ENCODE measurements at places on chromosomes 3 and 15.
A peak's percentile ranks its signal among the peaks of the same experiment; 100 is the strongest.

DNA sequence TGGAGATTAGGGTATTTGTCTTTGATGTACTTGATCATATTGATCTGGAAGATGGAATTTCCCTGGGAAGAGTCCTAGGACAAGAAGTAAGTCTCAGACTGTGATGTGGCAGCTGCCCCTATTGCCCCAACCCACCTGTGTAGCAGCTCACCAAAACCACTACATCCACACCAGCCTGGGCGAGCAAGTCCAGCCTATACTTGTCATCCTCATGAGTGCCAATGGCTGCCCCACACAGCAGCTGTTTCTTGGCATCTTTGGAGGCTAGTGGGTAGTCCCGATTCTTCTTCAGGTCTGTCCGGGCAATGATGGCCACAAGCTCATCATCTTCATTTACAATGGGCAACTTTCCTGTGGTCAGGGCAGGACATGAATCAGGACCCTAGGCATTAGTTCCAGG lies 2.7 kb downstream of the IMPDH2 start:
- no peak for DNase-seq
- no peaks in the 10 kb centered on the region for H3K27me3 ChIP-seq
- no peak overlapping the region for H3K4me3 ChIP-seq
- peaks cover 77% of the 10 kb centered on the region for H3K36me3 ChIP-seq

DNA sequence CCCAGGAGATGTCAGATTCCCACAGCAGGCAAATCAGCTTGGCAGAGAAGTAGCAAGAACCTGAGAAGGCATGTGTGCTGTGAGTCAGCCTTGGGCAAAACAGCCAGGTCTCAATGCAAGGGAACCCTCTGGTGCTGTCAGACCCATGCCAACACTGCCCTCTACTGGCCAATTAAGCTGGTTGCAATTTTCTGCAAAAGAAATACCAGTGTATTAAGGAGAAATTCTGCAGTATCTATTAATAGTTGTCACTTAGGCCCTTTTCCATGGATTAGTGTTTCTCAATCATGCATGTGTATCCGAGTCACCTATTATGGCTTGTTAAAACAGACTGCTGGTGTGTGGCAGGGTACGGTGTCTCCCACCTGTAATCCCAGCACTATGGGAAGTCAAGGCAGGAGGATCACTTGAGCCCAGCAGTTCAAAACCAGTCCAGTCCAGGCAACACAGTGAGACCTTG lies 26.2 kb downstream of the MAP4 start:
- no peaks in the 10 kb centered on the region for H3K36me3 ChIP-seq
- DNase-seq: peak; percentile 81
- H3K27ac ChIP-seq: no peak overlapping the region
- no peaks in the 10 kb centered on the region for H3K27me3 ChIP-seq

DNA sequence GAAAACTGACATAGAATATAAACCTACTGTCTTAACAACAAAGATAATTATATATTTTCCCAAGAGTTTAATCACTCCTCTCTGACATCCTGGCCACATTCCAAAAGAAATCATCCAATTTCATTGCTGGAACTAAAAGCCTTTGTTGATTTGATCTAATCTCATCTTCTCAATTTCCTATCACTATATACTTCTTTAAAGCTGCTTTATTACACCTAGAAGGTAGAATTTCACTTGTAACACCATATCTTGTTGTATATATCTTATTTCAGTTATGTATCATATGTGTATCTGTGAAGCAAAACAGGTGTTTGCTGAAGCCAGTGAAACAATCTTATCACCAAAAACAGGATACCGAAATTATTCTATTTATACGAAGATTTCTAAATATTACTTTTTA lies 740.2 kb downstream of the ROBO1 start:
- no peak overlapping the region for H3K4me3 ChIP-seq
- DNase-seq: no peak
- H3K36me3 ChIP-seq: no peaks in the 10 kb centered on the region

GRCh38 chr3:141405025-141405424 lies 36.7 kb downstream of the ZBTB38 start:
- no peak overlapping the region for H3K27ac ChIP-seq
- H3K4me3 ChIP-seq: no peak overlapping the region

DNA sequence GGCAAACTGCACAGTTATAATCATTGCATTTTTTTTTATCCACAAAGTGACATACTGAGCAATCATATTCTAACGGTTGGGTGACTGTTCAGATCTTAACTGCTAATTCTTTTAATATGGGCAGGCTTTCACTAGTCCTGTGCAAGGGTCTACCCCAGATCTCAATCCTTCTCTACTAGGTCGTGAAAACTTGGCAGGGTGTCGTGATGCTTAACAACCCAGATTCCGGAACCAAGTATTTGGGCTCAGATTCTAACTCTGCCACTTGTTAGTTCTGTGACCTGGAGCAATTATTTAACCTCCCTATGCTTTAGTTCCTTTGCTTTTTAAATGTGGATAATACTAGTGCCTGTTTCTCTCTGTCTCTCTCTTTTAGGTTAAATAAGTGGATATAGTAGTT lies 16.4 kb upstream of the ALDH1A2 start:
- DNase-seq: no peak
- H3K27ac ChIP-seq: no peak overlapping the region
- no peaks in the 10 kb centered on the region for H3K4me1 ChIP-seq
- H3K36me3 ChIP-seq: no peaks in the 10 kb centered on the region
- no peak overlapping the region for H3K4me3 ChIP-seq

- no peak overlapping the region for H3K4me3 ChIP-seq
- no peaks in the 10 kb centered on the region for H3K4me1 ChIP-seq
- DNase-seq: no peak
- H3K27me3 ChIP-seq: no peaks in the 10 kb centered on the region
- H3K27ac ChIP-seq: no peak overlapping the region
- no peaks in the 10 kb centered on the region for H3K36me3 ChIP-seq
Measured at GRCh38 chr3:124916837-124917409, 17.6 kb downstream of the MUC13 start.

- no peaks in the 10 kb centered on the region for H3K27me3 ChIP-seq
- no peaks in the 10 kb centered on the region for H3K36me3 ChIP-seq
- no peak overlapping the region for H3K4me3 ChIP-seq
- H3K27ac ChIP-seq: no peak overlapping the region
Measured at GRCh38 chr3:101244212-101244575, 76.2 kb downstream of the IMPG2 start.

DNA sequence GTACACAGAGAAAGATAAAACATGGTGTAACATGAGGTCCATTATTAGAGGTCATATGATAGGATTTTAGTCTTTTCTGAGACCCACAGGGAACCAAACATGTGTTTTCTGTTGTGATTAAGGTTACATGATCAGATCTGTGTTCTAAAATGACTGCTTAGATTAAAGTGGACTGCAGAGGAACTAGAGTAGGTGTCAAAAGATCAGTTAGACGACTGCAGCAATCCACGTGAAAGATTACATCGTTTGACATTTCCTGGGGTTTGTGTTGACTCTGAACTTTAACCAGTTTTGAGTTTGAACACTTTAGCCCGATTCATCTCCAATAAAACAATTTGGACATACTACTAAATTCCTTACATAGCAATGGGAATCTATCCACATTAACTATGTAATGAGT lies 5.1 kb downstream of the MIX23 start:
- H3K36me3 ChIP-seq: no peaks in the 10 kb centered on the region
- no peaks in the 10 kb centered on the region for H3K4me1 ChIP-seq
- H3K4me3 ChIP-seq: no peak overlapping the region
- H3K27me3 ChIP-seq: no peaks in the 10 kb centered on the region

DNA sequence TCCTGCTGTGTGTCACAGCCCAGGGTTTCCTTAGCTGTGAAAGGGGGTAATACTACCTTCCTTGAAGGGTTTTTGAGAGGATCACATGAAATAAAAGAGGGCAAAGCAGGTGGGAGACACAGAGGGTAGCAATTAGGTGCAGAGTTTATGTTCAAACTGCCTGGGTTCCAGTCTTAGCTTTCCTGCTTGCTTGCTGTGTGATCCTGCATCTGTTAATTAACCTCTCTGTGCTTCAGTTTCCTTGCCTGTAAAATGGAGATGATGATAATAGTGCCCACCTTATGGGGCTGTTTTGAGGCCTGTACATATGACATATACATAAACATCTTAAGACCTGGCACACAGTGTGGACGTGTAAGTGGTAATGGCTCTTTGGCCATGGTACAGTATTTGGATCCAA lies 35.0 kb downstream of the SPSB4 start:
- peaks cover 5% of the 10 kb centered on the region for H3K4me1 ChIP-seq
- no peaks in the 10 kb centered on the region for H3K36me3 ChIP-seq
- no peaks in the 10 kb centered on the region for H3K27me3 ChIP-seq
- DNase-seq: no peak
- no peak overlapping the region for H3K4me3 ChIP-seq

- no peaks in the 10 kb centered on the region for H3K27me3 ChIP-seq
- DNase-seq: no peak
- no peaks in the 10 kb centered on the region for H3K4me1 ChIP-seq
- H3K4me3 ChIP-seq: no peak overlapping the region
- H3K27ac ChIP-seq: no peak overlapping the region
- no peaks in the 10 kb centered on the region for H3K36me3 ChIP-seq
Measured at GRCh38 chr3:148528024-148528423, 169.7 kb upstream of the AGTR1 start.

DNA sequence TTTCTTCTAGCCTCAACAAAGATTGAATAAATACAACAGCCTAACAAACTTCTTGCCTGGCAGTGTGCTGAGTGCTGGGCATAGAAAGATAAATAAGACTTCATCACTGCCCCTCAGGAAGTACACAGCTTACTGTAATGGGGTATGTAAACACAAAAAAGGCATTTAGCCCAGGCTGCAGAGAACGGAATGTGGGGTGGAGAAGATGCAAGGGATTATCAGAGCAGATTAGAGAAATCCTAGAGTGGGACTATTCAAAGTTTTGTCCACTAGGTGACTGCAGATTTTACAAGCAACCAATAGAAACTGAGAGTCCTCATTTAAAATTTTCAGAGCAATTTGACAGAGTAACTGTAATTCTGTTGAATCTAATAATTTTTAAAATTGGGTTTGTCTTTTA lies 35.4 kb upstream of the TSC22D2 start:
- no peak overlapping the region for H3K27ac ChIP-seq
- no peak overlapping the region for H3K4me3 ChIP-seq
- H3K4me1 ChIP-seq: no peaks in the 10 kb centered on the region
- no peaks in the 10 kb centered on the region for H3K27me3 ChIP-seq
- no peak for DNase-seq

GRCh38 chr15:101267320-101268104 lies 9.8 kb downstream of the SELENOS start:
- H3K27me3 ChIP-seq: no peaks in the 10 kb centered on the region
- no peak for DNase-seq
- H3K36me3 ChIP-seq: peaks cover 28% of the 10 kb centered on the region
- H3K4me3 ChIP-seq: no peak overlapping the region
- H3K27ac ChIP-seq: no peak overlapping the region
- no peaks in the 10 kb centered on the region for H3K4me1 ChIP-seq

GRCh38 chr15:35936284-35936683 lies 390.3 kb upstream of the DPH6 start:
- H3K36me3 ChIP-seq: no peaks in the 10 kb centered on the region
- no peak for DNase-seq
- H3K27ac ChIP-seq: no peak overlapping the region
- no peaks in the 10 kb centered on the region for H3K27me3 ChIP-seq

- peak overlapping the region; percentile 91 for H3K4me3 ChIP-seq
- peak; percentile 91 for DNase-seq
- H3K4me1 ChIP-seq: peaks cover 9% of the 10 kb centered on the region
- H3K27ac ChIP-seq: peak overlapping the region; percentile 95
- H3K27me3 ChIP-seq: no peaks in the 10 kb centered on the region
Measured at GRCh38 chr3:138833899-138834595, 681 bp downstream of the PIK3CB start.

- no peaks in the 10 kb centered on the region for H3K4me1 ChIP-seq
- H3K27me3 ChIP-seq: no peaks in the 10 kb centered on the region
- no peak overlapping the region for H3K4me3 ChIP-seq
- H3K27ac ChIP-seq: no peak overlapping the region
- DNase-seq: no peak
Measured at GRCh38 chr3:181791056-181791955, 79.6 kb downstream of the SOX2 start.

DNA sequence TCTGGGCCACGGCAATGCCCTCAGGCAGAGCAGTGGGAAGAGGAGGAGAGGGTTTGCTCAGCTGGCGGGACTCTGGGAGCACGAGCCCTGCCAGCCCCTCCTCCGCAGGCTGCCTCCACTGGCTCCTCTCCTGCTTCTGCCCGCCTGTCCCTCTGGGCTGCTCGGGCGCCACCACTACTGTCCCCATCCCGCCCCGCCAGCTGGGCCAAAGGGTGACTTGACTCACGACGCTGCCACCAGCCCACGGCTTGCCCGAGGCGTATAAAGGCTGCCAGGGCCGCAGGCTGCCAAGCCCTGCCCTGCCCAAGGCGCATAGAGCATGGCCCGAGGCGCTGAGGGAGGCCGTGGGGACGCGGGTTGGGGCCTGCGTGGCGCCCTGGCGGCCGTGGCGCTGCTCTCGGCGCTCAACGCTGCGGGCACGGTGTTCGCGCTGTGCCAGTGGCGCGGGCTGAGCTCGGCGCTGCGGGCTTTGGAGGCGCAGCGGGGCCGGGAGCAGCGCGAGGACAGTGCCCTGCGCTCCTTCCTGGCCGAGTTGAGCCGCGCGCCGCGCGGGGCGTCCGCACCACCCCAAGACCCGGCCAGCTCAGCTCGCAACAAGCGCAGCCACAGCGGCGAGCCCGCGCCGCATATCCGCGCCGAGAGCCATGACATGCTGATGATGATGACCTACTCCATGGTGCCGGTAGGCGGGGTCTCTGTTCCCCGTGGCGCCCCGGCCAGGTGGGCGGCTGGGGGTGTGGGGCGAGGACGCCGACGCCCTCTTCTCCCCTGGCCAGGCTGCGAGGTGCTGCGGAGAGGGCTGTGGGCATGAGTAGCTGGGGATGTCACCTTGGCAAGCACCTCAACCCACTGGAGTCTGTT lies at the start of gene GLDN:
GLDN (plus strand) TSS at position 290 of the 861 bp plus-strand sequence; CDS start at position 320, 30 bp downstream.
- no peak for DNase-seq
- no peak within 1 kb of the TSS for H3K27ac ChIP-seq
- no peaks in the 10 kb centered on the region for H3K36me3 ChIP-seq
- peaks cover 39% of the 10 kb centered on the region for H3K27me3 ChIP-seq
- peaks cover 9% of the 10 kb centered on the region for H3K4me1 ChIP-seq

GRCh38 chr15:36893276-36893675 lies 207.1 kb downstream of the MEIS2 start:
- H3K4me3 ChIP-seq: no peak overlapping the region
- H3K4me1 ChIP-seq: no peaks in the 10 kb centered on the region
- DNase-seq: no peak

DNA sequence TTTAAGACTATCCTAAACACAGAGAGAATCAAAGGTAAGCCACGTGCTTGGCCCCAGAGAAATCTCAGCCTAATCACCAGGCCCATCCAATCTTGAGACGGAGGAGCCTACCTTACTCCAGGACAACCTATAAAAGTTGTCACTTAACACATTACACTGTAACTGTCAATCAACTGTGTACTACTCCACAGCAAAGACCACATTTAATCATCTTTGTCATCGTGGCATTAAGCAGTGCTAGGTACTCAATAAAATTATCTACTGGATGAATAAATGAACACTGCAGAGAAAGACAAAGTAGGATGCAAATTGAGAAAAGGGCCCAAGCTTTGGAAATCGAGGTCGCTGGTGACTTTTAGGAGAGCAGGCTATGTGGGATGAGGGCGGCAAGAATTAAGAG lies 466.7 kb downstream of the SHQ1 start:
- peaks cover 65% of the 10 kb centered on the region for H3K4me1 ChIP-seq
- no peak overlapping the region for H3K27ac ChIP-seq
- no peaks in the 10 kb centered on the region for H3K27me3 ChIP-seq
- no peak overlapping the region for H3K4me3 ChIP-seq
- H3K36me3 ChIP-seq: peaks cover 14% of the 10 kb centered on the region

All from common myeloid progenitor, CD34-positive (primary cell).